Cortex of kidney (tissue), 1 donor: ENCODE measurements at places on chromosomes 16 and 17.

GRCh38 chr16:27340654-27341053 lies 26.9 kb downstream of the IL4R start:
- DNase-seq = no peak

DNA sequence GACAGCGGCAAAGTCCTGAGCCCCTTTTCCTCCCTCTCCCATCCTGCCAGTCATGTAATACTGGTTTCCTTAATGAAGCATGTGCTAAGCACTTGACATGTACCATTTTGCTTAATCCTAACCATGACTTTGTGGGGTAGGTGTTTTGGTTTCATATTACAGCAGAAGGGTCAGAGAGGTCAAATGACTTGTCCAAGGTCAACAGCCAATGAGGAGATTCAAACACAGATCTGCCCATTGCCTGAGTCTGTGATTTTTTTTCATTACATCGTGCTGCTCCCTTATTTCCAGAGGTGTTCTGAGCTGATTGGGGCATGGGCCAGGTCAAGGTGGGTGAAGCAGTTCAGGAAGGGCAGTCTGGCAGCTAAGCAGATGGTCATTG lies 17.6 kb upstream of the PHF12 start:
- DNase-seq = no peak

DNA sequence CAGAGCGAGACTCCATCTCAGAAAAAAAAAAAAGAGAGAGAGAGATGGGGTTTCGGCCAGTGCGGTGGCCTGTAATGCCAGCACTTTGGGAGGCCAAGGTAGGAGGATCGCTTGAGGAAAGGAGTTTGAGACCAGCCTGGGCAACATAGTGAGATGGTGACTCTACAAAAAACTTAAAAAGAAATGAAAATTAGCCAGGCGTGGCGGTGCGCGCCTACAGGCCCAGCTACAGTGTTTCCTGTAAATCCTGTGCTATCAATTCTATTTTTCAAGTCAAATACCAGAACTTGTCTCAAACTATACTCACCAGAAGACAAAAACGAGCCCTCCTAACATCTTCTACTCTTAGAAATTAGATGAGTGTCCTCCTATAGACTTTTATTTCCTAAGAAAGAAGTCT lies 19.3 kb downstream of the UBE2O start:
- DNase-seq = no peak

DNA sequence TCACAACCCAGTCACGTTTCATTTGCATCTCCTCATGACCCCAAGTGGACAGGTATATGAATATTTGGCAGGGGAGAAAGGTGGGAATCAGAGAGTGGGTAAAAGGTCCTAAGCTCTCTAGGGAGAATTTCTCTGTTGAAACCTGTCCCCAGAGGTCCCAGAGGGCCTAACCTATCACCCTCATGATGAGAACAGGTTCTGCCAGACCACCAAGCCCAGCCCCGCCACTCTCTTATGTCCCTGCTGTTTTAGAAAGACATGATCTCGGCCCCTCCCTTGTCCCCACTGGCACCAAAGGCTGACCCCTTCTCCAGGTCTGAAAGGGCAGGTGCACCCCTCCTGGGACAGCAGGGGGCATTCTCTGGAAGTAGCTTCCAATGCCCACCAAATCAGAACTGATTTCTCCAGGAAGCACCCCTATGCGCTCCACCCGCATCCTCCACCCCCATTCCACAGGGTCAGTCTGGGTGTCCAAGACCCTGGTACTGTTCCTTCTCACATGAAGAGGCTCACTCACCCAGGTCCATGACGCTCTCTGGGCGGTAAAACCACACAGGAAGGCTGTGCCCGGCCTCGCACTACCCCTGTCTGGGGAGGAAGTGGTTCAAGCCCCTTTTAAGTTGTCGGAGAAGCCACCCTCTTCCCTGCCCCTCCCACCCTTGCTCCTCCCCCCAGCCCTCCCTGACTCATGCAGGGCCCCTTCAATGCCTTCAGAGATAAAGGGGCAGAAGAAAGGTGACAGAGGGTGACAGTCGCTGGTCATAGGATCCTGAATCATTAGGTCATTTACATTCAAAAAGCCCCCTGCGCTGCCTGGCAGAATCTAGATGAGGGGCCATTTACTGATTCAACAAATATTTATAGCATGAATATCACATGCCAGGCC lies at the start of gene CCR7:
TSS of gene CCR7 (minus strand) at position 590 of the 886 bp plus-strand sequence. CDS start at position 527, 63 bp downstream.
- DNase-seq = no peak

DNA sequence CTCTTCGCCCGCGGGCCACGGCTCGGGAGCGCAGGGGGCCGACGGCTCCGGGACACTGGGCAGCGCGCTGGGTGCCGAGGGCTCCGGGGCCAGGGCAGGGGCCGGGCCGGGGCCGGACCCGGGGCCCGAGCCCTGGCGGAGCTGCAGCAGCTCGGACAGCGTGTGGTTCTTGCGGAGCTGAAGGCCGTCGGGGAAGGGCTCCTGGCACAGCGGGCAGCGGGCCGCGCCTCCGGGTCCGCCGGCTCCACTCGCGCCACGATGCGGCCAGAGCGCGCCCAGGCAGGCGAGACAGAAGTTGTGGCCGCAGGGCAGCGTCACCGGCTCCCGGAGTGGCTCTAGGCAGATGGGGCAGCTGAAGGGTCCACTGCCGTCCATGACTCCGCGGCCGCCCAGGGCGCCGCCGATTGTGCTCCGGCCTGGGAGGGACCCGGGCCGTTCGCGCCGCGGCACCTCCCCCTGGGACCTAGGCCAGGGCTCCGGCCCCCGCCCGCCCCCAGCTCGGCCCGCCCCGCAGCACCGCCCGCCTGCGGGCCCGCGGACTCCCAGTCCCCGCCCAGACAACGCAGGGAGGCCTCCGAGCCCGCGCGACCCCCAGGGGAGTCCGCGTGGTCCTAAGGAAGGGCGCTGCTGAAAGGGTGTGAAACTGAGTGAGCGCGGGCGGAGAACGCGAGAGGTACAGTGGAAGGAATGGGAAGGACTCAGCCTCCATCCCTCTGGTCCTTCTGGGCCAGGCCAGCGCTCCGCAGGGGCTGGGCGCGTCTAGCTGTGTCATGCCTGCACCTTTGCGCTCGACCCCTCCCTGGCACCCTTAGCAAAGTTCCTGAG lies at the start of gene TRIM47:
TSS of gene TRIM47 (minus strand) at position 408 of the 825 bp plus-strand sequence. CDS start at position 375, 33 bp downstream.
- DNase-seq = no peak

DNA sequence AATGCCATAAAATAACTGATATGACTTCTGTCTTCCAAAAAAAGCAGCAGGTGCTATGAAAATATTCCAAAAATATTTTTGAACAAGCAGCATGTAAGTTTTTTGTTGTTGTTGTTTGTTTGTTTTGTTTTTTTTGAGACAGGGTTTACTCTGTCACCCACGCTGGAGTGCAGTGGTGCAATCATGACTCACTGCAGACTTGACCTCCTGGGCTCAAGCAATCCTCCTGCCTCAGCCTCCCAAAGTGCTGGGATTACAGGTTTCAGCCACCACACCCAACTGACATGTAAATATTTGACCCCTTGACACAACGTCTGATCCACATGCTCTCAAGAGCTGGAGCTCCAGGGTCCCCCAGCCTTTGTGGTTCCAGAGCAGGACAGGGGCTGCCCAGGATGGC lies 98.4 kb downstream of the LITAF start:
- no peak for DNase-seq

DNA sequence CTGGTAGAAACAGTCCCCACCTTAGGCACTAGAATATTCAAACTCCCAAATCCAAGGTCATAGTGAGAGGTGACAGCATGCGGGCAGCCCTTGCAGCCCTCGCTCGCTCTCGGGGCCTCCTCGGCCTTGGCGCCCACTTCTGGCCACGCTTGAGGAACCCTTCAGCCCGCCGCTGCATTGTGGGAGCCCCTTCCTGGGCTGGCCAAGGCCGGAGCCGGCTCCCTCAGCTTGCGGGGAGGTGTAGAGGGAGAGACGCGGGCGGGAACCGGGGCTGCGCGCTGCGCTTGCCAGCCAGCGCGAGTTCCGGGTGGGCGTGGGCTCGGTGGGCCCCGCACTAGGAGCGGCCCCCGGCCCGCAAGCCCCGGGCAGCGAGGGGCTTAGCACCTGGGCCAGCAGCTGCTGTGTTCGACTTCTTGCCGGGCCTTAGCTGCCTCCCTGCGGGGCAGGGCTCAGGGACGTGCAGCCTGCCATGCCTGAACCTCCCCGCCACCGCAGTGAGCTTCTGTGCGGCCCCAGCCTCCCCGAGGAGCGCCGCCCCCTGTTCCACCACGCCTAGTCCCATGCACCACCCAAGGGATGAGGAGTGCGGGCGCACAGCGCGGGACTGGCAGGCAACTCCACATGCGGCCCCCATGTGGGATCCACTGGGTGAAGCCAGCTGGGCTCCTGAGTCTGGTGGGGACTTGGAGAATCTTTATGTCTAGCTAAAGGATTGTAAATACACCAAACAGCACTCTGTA lies 45.0 kb downstream of the KPNA2 start:
- DNase-seq = no peak

DNA sequence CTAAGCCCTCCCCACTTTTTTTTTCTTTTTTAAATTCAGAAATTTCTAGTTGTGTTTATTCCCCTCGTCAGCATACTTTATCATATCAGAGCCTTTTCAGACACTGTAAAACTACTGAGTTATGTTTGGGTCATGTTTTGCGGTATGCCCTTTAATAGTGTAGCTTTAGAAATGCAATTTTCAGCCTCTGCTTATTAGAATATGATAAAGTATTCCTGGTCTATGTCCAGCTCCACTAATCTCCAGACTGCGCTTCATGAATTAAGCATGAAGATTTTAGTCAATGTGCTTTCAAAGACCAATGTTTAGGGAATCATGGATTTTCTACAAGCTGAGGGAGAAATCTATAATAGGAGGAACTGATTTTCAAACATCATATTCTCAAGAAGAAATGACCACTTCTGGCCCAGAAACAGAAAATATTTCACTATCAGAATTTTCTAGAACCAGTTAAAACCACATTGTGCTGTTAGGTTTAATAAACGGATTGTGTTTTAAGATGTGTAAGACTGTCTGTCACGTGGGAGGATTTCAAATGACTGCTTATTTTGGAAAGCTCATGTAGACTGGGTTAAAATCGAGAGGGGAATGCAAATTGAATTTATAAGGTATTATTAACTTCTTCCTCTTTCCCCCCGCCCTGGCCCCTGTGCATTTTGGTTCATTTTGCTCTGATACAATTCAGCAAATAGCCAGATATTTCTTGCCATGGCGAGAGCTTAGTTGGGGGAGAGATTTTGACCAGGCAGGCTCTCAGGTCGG lies 498.5 kb downstream of the WWOX start:
- DNase-seq = no peak

DNA sequence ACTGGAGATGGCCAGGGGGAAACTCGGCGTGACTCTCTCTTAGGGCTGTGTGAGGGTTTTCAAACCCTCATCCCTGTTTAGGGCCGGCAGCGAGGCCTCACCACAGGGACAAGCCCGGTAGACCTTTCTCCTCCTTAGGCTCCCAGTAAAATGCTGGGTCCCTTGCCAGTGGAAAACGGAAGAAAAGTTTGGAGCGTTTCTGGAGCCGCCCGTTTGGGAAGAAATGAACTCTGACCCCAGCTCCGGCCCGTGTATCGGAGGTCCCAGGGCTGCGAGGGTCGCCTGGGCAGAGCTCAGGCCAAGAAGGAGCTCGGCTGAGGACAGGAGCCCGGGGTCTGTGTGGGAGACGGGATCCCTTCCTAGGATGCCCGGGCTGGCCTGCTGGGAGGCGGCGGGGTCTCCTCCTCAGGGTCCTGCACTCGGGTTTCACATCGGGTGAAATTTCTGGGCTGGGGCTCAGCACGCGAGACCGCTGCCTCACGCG lies 23.2 kb downstream of the ZNF213 start:
- no peak for DNase-seq

- no peak for DNase-seq
Measured at GRCh38 chr16:87826798-87827587, 42.3 kb downstream of the SLC7A5 start.

- no peak for DNase-seq
Measured at GRCh38 chr16:27692576-27692975, 142.6 kb downstream of the KATNIP start.

- DNase-seq = no peak
Measured at GRCh38 chr17:56868716-56869115, 34.8 kb downstream of the DGKE start.

GRCh38 chr16:89020068-89020924 lies 43.3 kb upstream of the CBFA2T3 start:
- DNase-seq = no peak

- DNase-seq = no peak
Measured at GRCh38 chr17:63665527-63666214, 34.3 kb downstream of the LIMD2 start.

DNA sequence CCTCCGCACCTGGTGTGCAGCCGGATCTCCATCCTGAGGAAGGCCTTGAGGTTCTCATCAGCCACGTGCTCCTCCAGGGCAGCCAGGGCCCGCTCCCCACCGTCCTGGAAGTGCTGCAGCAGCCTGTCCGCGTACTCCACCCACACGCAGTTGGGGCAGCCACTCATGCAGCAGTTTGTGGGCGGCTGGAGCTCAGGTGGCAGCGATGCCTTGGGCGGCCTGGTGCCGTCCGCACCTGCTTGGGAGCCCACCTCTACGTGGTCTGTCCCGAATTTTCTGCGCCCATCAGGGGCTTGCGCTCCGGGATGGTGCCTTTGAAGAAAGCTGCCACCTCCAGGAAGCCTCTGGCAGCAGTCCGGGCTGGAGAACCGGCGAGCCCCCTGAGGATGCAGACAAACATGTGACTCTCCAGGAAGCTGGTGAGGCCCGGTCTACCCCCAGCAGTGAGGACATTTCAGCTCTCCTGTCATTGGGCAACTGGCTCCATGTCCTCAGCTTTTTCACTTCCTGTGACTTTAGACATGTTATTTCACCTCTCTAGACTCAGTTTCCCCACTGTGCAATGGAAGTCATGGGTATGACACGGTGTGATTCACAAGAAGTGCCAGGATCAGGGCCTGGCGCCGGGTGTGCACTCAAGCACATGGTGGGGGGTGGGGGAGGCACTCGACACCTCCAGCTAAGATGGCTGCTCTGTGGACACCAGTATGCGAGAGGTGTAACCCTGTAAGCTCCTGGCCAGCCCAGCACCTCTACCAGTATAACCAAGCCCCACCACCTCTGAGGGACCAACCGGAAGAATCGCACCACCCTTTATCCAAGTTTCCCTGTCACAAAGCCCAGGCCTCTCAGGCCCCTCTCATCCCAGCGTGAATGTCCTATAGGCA lies 957 bp downstream of the OXLD1 start:
- DNase-seq = no peak

DNA sequence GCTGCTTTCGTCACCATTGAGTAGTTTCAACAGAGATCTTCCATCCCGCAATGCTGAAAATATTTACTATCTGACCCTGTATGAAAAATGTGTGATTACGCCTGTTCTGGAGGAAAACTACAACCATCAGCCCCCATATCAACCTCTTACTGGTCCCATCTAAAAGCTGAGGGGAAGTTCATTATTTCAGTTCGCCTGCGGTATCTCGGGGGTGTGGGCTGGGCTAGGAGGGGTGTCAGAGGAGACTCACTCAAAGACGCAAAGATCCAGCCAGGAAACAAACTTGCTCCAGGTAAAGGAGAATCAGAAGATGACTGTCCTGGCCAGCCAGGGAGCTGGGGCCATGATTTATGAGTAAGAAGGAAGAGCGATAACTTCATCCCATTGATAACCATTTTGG lies 13.7 kb downstream of the CACNG1 start:
- DNase-seq = no peak
